RKO (cell line): ENCODE measurements at places on chromosomes 3 and 15.
A peak's percentile ranks its signal among the peaks of the same experiment; 100 is the strongest.

DNA sequence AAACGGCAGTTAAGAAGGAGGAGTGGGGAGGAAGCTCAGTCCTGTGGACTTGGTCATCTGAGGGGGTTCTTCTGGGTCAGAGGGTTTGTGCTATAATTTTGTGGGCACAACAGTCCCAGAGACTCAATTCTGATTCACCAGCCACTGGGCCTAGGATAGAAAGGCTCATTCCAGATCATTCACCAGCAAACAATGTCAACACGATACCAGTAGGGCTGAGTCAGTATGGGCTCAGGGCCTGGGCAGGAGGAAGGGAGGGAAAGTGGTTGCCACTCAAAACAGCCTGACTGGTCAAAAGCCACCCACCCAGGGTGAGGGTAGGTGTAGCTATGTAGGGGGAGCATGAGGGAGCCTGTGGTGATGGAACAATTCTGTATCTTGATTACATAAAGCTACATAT is 86.9 kb upstream of the MEX3B start:
- DNase-seq: peak; percentile 80

GRCh38 chr15:58476525-58477162 is 44.9 kb downstream of the LIPC start:
- no peak for DNase-seq

- DNase-seq: no peak
These were observed 168.7 kb downstream of the TMEM108 start for GRCh38 chr3:133206921-133207320.

DNA sequence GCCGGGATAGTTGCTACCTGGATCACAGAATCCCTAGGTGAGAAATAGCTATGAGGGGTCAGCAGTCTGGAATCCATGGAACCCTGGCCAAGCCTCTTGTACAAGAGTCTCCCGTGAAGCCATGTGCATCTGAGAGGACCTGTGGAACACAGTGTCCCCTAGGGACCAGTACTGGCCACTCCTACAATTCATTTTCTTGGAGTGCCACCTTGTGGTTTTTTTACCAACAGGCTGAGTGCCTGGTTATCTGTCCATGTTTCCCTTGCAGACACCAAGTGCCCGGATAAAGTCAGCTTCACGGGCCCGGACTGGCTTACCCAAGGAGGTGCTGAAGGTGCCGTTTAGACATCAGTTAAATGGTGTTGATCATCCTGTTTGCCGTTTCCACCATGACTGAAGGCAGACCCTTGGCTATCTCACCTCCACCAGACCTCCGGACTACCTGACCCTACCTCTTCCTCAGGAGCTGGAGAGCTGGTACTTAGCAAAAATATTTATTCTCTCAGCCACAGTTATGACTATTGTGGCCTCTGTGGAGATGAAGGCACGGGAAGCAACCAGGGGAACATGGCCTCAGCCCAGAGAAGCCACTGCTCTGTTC is 93.9 kb downstream of the RBPMS2 start:
- DNase-seq: peak; percentile 75

- no peak for DNase-seq
These were observed 2.9 kb upstream of the TBC1D5 start for GRCh38 chr3:17745301-17745700.

DNA sequence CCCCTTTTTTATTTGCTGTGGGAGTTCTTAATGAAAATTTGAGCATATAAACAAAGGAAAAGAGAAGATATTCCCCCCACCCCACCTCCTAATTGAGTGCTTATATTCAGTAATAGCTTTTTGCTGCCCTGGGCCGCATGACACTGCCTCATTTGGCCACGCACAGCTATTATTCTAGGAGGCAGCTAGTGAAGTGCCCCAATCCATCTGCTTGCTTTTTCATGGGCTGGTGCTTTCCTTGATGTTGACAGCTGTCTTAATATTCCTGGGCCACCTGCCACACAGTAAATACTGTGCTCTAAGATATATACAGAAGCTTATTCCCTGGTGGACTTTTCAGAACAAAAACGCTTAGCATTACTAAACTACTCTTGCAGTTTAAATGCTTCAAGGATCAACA is 3.8 kb upstream of the CRYBG3 start:
- DNase-seq: no peak

DNA sequence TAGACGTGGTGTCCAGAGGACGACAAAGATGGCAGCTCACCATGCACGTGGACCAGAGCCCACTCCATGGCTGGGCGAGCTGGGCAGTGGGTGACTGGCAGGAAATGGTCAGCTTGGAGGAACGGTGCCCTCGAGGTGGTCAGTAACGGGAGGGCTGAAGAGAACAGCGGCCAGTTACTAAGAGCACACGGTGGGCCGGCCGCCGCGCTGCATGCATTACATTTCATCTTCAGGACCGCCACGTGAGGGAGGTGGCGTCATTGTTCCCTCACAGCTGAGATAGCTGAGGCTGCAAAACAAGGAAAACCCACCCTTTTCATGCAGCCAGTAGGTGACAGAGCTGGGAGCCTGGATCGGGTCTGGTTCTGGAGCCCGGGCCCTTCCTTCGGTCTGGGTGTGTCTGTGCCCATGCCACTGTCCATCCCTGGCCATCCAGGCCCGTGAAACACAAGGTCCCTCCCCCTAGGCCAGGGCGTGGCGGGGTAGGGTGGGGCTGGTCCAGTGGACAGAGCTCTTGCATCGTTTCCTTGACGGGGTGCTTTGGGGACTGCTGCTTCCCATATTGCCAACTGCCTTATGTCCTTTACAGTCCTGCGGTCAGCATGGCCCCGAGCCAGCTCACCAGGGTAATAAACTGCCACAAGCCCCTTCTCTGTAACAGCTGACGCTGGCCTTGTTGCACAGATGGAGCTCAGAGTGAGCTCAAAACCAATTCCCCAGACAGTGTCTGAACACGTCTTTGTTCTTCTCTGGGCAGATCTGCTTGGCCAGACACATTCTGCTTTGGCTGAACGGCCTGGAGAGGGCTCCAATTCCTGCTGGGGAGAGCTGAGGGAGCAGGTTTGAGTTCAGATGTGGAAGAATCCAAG is 51.8 kb downstream of the RGMA start:
- no peak for DNase-seq

DNA sequence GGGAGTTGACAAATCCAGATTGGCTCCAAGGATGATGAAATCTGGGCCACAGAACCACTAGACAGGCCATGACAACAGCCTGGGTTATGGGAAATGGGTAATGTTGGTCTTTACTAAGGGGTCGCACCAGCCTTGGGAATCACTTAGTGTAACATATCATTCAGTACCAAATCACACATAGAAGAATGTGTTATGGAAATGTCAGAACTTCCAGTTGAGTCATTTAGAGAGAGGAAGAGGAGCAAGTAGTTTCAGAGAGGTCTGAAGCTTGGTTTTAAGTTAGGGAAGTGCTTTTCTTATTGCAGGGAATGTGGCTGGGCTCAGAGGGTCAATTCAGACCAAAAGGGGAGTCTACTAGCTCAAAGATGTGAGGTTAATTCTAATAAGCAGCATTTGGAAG is 241.6 kb upstream of the ZPLD1 start:
- DNase-seq: no peak

GRCh38 chr3:143771258-143771657 is 77.0 kb downstream of the SLC9A9 start:
- no peak for DNase-seq

GRCh38 chr3:190502946-190503345 is 10.9 kb upstream of the IL1RAP start:
- DNase-seq: no peak

GRCh38 chr3:14761121-14761672 is 57.6 kb upstream of the FGD5 start:
- no peak for DNase-seq
